ENCODE measurements at places on chromosomes 7 and 10.

- no peak for DNase-seq
Observed at GRCh38 chr10:36688717-36689116, 436.7 kb upstream of the ANKRD30A start.

GRCh38 chr10:96495544-96495943 lies 18.2 kb downstream of the TLL2 start:
- no peak for DNase-seq

DNA sequence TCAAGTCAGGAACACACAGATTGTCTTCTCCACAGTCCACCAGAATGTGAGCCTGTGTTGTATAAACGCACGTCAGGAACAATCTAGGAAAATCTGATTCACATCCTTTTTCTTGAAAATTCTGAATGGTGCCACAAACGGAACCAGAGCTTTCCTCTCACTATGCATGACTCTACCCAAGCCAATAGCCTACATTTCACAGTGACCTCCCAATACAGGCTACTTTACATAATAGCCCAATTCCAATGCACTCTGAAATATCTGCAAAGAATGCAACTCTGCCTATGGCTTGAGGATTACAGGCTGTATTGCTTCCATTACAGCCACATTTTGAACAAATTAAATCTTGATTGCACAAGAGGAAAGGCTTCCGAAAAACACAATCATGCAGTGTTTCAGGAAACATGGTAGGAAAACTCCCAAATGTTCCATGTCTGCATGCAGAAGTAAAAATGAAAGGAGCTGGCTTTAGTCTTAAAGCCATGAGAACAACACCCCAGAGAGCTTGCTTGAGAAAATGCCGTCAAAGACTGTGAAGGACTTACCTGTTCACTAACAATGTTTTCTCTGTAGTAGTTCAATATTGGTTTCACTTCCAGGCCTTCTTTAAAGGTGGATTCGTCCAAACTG lies 113.9 kb downstream of the ITGA8 start:
- DNase-seq: no peak

- DNase-seq: no peak
Observed at GRCh38 chr10:78066728-78067430, 33.2 kb downstream of the RPS24 start.

DNA sequence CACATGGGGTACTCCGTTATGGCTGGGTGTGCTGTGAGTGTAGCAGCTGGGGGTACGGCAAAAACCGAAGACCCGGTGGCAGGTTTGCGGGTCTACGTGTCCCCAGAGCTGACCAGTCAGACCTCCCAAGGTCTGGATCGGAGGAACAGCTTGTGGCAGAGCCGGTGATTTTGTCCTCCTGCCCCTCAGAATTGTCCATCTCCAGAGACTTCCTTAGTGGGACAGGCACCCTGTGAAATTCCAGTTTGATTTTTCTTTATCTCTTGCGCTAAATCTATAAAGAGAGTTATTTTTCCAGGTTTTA lies 1.0 kb downstream of the EIF3B start:
- no peak for DNase-seq

DNA sequence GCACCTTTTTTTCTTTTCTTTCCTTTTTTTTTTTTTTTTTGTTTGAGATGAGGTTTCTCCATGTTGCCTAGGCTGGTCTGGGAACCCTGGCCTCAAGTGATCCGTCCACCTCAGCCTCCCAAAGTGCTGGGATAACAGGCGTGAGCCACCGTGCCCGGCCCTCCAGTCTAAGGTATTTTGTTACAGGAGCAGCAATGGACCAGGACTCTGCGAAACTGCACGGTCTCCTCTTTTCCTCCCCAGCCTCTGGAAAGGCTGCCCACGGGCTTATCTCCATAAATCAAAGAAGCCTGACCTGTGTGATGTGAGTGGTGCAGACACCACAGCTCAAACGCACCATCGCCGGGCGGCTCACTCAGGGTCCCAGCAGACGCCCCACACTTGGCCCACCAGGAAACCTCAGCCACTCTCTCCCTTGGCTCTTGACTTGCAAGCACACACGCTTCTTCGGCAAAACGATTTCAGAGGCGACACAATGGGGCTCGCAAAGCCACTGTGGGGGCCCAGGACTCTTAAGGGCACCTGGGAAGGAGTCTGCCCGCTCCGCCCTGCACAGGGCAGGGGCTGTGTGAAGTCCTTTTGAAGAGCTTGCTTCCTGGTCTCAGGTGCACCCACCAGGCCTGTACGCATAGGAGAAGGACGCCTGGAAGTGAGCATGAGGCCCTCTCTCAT lies 20.6 kb downstream of the WDR86 start:
- no peak for DNase-seq

DNA sequence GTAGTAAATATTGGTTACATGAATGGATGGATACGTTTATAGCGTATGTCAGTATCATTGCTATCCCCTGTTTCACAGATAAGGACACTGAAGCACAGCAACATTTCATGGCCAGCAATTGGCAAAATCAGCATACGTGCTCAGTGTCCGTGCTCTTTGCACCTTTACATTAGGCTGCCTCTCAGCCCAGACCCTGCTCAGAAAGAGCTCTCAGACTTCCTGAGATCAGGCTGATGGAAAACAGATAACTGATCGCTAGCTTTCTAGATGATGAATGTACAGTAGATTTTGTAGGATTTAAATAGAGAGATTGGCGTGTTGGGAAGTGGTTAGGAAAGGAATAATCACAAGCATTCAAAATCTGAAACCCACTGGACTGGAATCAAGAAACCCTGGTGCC lies 106.7 kb downstream of the ARID5B start:
- DNase-seq: no peak

DNA sequence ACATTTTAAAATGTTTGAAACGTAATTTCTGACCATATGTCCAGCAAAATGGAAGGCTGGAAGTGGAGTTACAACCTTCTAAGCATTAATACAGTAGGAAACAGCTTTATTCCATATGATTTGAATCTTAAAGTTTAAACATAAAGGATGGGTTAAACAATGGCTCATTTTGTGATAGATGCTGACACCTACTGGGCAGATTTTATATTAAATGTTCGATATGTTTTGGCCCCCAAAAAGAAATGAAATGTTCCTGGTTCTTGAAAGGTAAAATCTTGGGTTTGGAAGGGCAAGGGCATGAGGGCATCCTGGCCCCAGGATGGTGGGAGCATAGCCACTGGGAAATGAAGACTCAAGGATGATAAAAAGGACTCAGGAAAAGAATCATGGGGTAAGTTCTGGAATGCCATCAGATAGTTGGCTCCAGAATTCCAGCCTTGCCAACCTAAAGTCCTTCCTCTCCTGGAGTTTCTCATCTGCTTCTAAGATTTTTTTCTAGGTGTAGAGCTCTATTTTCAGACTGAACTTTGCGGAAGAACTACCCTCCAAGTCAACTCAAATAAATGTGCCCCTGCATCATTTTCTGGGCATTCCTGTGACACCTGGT lies 34.6 kb upstream of the SLC35G1 start:
- no peak for DNase-seq

GRCh38 chr7:44757311-44757710 lies 8.7 kb downstream of the ZMIZ2 start:
- no peak for DNase-seq

DNA sequence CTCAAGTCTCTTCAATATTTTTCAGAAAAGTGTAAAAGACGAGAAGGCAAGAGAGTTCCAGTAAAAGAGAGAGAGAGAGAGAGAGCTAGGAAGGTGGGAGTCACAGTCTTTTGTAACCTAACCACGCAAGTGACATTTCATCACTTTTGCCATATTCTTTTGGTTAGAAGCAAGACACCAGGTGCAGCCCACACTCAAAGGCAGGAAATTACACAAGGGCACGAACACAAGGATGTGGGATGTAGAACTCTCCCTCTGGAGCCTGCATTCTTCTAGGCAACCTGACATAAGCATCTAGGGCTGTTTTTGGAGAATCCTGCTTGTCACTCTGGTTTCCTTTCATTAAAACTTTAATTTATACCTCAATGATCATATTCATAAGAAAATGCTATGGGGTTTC lies 1213.1 kb downstream of the DNAJB9 start:
- DNase-seq: no peak

DNA sequence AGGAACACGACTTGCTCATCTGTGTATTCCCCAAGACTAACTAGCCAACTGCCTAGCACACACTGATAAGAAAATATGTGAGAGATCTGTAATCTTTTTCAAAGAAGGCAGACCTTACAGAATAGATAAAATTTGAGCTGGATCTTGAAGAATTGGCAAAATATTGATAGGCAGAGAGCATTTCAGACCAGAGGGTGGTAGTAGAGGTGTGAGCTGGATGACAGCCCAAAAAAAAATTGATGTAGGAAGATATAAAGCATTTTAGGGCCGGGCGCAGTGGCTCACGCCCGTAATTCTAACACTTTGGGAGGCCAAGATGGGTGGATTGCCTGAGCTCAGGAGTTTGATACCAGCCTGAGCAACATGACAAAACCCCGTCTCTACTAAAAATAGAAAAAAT lies 1.2 kb upstream of the ZNF746 start:
- no peak for DNase-seq

DNA sequence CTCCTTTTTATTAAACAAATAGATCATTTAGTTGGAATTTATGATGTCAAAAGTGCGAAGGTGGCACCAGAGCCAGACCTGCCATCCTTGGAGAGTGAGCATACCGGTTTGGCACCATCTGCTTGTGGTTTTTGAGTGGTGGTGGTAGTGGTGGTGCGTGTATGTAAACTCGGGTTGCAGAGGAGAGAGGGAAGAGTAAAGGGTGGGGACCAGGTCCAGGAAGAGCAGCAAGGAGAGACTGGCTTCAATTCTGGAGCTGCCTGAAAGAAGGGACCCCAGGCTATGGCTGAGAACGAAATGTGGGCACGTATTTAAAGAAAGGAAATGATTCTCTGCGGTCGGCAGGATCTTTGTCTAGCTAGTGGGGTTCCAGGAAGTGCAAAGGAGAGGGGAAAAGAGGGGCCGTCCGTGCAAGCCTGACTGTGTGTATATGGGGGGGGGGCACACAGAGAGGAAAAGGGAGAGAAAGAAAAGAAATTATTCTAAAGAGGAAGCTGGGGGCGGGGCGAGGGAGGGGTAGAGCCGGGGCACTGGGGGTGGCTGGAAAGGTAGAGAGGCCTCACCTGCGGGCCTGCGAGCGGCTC lies 448 bp upstream of the GOLGA7B start:
- no peak for DNase-seq

GRCh38 chr10:92267343-92267742 lies 23.5 kb downstream of the CPEB3 start:
- DNase-seq: no peak

GRCh38 chr7:154684666-154685563 lies 318.0 kb downstream of the PAXIP1 start:
- DNase-seq: no peak

- no peak for DNase-seq
Observed at GRCh38 chr10:101643546-101643945, 51.4 kb downstream of the FBXW4 start.

DNA sequence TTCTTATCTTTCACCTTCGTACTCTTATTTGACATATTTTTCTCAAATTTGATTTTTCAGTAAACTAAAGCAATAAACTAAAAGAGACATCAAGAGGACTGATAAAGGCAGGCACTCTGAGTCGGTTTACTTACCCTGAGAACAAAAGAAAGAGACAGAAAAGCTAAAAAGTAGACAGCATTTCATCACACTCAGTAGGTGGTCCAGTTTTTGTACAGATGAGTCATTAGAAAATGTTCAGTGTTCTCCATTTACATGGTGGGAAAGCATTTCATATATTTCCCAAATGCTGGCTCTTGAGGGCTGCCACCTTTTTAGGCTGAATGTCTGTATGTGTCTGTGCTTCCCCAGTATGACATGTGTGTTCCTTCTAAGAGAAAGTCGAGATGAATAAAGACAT lies 52.7 kb downstream of the NHLRC2 start:
- DNase-seq: no peak

DNA sequence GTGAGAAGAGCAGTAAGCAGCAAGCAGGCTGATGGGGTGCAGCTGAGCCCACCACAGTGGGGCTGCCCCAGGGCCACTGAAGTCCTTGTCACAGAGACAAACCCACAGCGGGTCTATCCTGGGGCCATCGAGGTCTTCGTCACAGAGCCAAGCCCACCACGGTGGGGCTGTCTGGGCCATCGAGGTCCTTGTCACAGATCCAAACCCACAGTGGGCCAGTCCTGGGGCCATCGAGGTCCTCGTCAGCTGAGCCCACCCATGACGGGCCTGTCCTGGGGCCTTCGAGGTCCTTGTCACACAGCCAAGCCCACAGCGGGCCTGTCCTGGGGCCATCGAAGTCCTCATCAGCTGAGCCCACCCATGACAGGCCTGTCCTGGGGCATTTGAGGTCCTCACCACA lies 549.9 kb downstream of the DNAJB6 start:
- no peak for DNase-seq

- no peak for DNase-seq
Observed at GRCh38 chr10:79223091-79224048, 123.9 kb upstream of the PPIF start.

DNA sequence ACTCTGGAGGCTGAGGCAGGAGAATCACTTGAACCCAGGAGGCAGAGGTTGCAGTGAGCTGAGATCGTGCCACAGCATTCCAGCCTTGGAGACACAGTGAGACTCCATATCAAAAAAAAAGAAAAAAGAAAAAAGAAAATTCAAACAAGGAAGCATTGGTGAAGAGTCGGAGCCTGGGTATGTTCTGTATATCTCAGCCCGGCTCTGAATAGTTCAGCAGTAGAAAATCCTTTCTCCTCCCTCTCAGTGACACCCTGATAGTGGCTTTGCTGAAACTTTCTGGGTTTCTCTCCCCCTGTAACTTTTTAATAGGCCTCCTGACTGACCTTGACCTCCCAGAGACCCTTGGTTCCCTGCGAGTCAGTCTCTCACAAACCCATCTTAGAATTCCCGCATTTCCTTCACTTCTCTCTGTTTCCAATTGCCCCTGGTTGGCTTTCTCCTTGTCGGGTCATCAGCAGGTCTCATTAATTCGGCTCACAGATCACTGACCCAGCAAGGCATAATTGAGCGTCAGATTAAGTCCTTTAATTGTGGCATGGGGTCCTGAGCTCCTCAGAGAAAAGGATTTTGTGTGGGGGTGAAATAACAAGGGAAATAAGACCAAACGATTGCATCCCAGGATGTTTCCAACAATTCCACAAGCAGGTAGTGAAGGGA lies 541.6 kb upstream of the NRP1 start:
- no peak for DNase-seq

GRCh38 chr10:119335671-119336353 lies 128.4 kb downstream of the GRK5 start:
- DNase-seq: no peak

GRCh38 chr7:4964506-4964905 lies 5.5 kb upstream of the MMD2 start:
- no peak for DNase-seq

- no peak for DNase-seq
Observed at GRCh38 chr7:66359656-66360211, 154.6 kb downstream of the TPST1 start.

- no peak for DNase-seq
Observed at GRCh38 chr7:81013083-81013817, 94.4 kb upstream of the SEMA3C start.

GRCh38 chr7:20776942-20777341 lies 9.7 kb downstream of the SP8 start:
- no peak for DNase-seq

DNA sequence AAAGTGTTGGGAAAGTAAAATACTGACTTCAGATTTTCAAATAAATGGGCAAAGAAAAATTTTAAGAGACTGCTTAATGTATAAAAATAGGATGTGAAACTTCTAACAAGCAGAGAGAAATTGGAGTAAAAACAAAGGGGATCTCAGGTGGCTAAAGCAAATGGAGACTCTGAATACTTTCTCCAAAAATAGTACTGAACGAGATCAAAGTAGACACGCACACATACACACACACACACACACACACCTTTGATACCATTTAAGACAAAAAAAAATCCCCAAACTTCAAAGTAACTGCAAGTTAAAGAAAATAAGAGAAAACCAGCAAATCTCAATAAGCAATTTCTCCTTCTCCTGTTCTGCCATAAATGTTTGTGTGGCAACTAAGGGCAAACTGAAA lies 307.3 kb downstream of the CRPPA start:
- DNase-seq: no peak

Data from stimulated activated CD8-positive, alpha-beta memory T cell treated with anti-CD3 and anti-CD28 coated beads, Interleukin-4, amount 100 ng/mL, for 1 hour (primary cell).